NCI-H1417 treated with DMSO at 0.1 percent for 48 hours (cell line): ENCODE measurements at places on chromosomes 12 and 14.

GRCh38 chr12:6767353-6768319 is 1.5 kb downstream of the PTMS start:
- DNase-seq: no peak

GRCh38 chr14:94581127-94581999 is at the start of gene SERPINA5:
Gene SERPINA5, plus strand, starts transcription at chr14:94581426. Its CDS starts 5,937 bp downstream, at chr14:94587363.
- DNase-seq: no peak

DNA sequence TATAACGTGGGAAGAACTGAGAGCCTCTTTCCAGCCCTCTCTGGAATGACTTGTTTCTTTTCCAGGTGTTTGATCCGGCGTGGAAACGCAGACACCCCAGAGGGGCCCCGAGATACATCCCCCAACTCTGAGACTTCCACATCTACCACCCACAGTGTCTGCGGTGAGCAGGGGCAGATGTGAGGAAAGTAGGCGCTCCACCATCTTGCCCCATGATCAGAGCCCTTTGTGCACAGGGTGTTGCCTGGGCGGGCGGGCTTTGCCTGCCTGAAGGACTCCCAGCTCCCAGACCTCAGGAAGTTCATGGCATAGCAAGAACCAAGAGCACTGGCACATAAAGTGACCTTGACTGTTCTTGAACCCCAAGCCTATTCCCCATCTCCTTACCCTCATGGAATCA is 2.8 kb downstream of the CARMIL3 start:
- DNase-seq: no peak

- DNase-seq: no peak
Observed at GRCh38 chr14:90387206-90387760, 9.5 kb upstream of the CALM1 start.

GRCh38 chr14:96252999-96253539 is 2.9 kb upstream of the BDKRB1 start:
- no peak for DNase-seq

GRCh38 chr12:100171248-100171647 is 28.6 kb upstream of the BLTP3B start:
- no peak for DNase-seq

- no peak for DNase-seq
Observed at GRCh38 chr12:93743999-93744689, 67.0 kb downstream of the CRADD start.

GRCh38 chr14:24298892-24299254 is 707 bp downstream of the DHRS1 start:
- no peak for DNase-seq

GRCh38 chr14:91996948-91997371 is 42.9 kb downstream of the TRIP11 start:
- peak; percentile 3 for DNase-seq

DNA sequence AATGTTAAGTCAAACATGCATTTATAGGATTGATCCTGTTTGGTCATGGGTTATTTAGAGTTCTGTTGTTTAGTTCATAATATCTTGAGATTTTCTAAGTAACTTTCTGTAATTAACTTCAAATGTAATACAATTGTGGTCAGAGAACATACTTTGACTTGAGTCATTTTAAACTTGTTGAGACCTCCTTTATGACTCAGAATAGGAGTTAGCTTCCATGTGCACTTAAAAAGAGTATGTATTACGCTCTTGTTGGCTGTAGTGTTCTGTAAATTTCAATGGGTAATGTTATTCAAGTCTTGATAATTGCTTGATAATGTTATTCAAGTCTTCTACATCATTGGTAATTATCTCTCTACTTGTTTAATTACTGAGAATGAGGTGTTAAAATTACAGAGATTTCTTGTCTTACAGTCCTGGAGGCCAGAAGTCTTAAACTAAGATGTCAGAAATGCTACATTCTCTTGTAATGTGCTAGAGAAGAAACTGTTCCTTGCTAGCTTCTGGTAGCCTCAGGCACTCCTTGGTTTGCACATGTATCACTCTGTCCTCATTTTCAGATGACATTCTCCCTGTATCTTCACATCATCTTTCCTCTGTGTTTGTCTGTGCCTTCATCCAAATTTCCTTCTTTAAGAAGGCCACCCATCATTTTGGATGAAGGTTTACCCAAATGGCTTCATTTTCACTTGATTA is 197.3 kb downstream of the TMTC3 start:
- no peak for DNase-seq

DNA sequence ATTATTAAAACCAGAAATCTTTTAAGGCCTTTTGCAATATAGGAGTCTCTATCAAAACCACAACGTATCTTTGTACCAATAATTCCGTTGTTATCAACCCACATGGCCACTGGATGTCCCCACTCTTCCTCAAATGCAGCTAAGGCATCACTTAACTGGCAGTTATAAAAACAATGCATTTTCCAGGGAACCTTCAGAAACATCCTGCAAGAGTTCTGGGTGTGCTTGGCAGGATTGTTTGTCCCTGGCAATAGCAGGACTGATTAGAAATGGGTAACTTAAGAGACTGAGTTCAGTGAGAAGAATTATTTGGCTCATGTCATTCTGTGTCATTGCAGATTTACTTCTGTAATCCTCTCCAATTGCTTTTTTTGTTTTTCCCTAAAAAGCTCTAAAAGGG is 112.0 kb downstream of the SLC15A5 start:
- peak; percentile 74 for DNase-seq

DNA sequence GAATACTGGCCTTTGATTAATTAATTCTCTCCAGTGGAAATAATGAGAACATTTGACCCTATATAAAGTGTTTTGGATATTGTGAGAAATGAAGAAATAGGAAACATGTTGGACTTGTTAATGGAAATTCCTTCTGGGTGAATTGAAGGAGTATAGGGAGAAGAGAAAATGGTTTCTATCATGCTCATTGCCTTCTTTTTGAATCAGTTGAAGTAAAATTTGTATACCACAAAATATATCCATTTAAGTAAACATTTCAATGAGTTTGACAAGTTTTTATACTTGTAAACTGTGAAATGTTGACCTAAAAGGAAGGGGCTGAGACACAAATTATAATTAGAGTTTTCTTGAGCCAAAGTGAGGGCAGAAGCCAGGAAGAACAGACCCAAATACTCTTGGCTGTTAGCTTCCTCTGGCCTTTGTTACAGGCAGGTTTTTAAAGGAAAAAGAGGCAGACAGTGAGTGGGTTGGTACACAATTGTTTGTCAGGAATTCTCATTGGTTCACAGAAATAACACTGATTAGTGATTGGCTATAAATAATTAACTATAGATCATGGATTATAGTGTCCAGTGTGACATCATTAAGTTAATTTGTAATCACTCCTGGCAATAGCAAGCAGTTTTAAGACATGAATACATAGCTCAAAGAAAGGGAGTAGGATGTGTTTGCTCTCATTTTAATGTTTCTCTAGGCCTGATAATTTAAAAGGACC is 826 bp downstream of the ZNF705A start:
- DNase-seq: no peak
